Adrenal gland (tissue), 19 donors: ENCODE measurements at places on chromosomes 2 and 18. TPM values are rescaled to one million over a fixed set of nuclear protein-coding genes. Genes with fewer than 3 reads are reported as not detected.

DNA sequence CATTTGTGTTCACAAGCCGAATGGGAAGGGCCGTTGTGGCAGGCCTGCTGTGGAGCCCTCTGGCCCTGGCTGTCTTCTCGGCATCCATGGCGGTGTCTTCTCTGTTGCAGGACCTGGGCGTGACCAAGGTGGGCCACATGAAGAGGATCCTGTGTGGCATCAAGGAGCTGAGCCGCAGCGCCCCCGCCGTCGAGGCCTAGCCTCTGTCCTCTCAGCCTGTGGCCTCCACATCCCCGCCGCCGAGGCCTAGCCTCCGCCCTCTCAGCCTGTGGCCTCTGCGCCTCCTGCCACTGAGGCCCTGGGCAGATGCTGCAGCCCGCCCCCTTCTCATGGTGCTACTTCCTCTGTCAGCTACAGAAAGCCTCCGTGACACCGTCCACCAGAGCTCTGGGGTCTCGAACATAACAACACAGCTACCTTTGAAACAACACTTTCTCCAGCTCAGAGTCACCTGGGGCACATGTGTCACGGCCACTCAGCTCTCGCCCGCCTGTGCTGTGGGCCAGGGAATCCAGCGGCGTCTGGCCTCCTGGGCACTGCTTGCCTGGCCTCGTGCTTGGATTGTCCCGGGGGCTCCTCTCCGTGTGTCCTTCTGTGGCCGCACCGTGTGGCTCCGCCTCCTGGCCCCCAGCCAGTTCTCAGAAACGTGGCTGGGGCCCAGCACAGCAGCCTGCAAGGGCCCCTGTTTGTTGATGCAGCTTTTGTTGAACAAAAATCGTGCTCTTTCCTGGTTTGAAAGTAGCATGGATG, 97.1 kb downstream of the USP40 start:
- H3K36me3 ChIP-seq = peaks cover 22% of the 10 kb centered on the region
- no peak overlapping the region for H3K27ac ChIP-seq
- DNase-seq = no peak
- no peaks in the 10 kb centered on the region for H3K27me3 ChIP-seq
- H3K4me3 ChIP-seq = no peak overlapping the region

Gene EHD3
- 25.4 TPM for total RNA-seq

Gene TYW5
- 15.2 TPM for total RNA-seq

Gene POTEF
- total RNA-seq = not detected
